Activated CD8-positive, alpha-beta T cell treated with anti-CD3 and anti-CD28 coated beads for 36 hours (primary cell): ENCODE measurements at places on chromosomes 3 and 15. TPM values are rescaled to one million over a fixed set of nuclear protein-coding genes. Genes with fewer than 3 reads are reported as not detected.

The KBTBD8 gene
- total RNA-seq: 10.9 TPM

The GOLGA8G gene
- not detected for total RNA-seq

The KNSTRN gene
- 55.0 TPM for total RNA-seq

The AP3B2 gene
- 0.16 TPM for total RNA-seq

The TMEM212 gene
- total RNA-seq: not detected

The ATP13A5 gene
- total RNA-seq: not detected

The GAP43 gene
- not detected for total RNA-seq

GRCh38 chr3:178498871-178499270, 37.4 kb upstream of the KCNMB2 start:
- DNase-seq: no peak

DNA sequence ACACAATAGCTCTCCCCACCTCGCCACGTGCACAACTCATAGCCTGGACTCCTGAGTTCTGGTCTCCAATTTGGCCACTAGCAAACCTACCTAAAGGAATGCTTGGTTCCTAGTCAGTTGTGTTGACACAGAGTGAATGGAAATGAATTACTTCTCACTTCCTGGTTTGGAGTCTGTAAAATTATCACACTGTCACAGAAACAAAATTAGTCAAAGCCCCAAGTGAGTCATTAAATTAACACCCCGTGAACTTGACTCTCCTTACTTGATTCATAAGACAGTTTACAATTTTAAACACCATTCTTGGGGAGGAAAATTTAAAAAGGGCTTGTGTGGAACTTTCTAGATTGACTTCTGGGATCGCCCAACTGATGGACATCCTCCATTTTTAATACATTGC, 276.2 kb upstream of the CTNNB1 start:
- no peak for DNase-seq

GRCh38 chr15:74269362-74270035, 33.4 kb downstream of the CCDC33 start:
- no peak for DNase-seq

GRCh38 chr3:13496879-13497278, 16.8 kb downstream of the HDAC11 start:
- DNase-seq: no peak

DNA sequence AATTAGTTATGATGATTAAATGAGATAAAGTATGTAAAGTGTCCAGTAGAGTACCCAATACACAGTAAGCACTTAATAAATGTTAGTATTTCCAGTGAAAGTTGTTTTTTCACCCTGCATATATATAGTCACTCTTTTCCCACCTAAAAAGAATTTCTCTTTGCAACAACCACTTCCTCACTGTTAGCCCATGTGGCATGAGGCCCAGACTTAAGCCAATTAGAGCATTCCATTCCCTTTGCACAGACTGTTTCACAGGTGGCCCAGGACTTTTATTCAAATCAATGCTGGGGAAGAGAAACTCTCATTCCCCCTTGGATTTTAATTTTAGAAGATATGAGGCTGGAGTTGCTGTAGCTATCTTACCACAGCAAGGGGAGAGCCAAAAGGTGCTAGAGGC, 3.7 kb downstream of the IFT80 start:
- no peak for DNase-seq

DNA sequence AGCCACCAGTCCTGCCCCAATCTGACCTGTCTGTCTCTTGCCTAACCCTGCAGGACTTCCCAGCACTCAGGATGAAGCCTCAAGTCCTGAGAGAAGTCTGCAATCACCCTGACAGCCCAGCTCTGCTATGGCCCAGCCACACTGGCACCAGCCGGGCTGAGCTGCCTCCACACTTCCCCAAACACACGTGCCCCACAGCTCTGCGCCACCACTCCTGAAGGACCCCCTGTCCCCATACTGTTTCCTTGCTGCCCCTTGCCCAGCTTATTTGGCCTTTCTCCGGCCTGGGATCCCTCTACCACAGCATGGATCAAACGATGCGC, 76.6 kb downstream of the TBC1D2B start:
- no peak for DNase-seq

GRCh38 chr15:77895742-77896141, 181.8 kb downstream of the TBC1D2B start:
- no peak for DNase-seq

GRCh38 chr3:126851382-126851781, 131.5 kb upstream of the PLXNA1 start:
- no peak for DNase-seq

GRCh38 chr3:122671553-122671952, 9.1 kb upstream of the PARP14 start:
- no peak for DNase-seq

- no peak for DNase-seq
Measured at GRCh38 chr15:90550919-90551318, 21.2 kb downstream of the CRTC3 start.

- DNase-seq: no peak
Measured at GRCh38 chr3:65950340-65951326, 88.1 kb downstream of the MAGI1 start.

GRCh38 chr3:32217339-32217738, 21.1 kb upstream of the CMTM8 start:
- no peak for DNase-seq
